ENCODE measurements at places on chromosomes 3 and 15. TPM values are rescaled to one million over a fixed set of nuclear protein-coding genes. Genes with fewer than 3 reads are reported as not detected.

DNA sequence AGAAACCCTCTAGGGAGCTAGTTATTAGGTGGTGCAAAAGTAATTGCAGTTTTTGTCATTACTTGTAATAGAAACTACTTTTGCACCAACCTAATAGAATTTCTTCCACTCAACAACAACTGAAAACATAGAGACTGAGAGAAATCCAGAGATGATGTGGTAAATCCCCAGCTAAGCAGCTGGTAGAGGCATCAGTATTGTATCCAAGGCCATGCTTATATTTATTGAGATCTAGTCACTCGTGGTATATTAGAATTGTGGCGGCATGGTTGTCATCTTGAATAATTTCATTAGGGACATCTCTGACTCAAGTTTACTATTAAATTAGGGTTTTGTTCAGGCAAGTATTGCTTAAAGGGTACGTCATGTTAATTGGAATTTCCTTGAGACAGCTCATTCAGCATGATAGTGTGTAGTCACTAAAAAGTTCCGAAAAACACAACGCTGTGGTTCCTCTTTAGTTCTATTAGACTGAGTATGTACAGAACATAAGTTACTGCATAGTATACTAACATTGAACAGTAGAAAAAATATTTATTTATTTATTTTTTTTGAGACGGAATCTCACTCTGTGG lies 35.3 kb downstream of the PAK2 start:
- DNase-seq, result no peak

DNA sequence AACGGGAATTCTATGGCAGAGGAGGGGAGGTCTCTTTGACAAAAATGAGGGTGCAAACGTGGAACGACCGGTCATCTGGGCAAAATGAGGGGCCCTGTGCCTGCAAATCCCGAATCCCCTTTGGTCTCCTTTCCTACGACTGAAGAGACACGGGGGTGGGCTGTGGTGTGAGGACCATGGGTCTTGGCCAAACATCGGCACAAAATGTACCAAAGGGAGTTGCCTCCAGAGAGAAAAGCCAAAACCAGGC lies 498 bp downstream of the ZNF280D start:
- DNase-seq, result no peak

GRCh38 chr3:157759311-157759710 lies 256.1 kb upstream of the VEPH1 start:
- no peak for DNase-seq

DNA sequence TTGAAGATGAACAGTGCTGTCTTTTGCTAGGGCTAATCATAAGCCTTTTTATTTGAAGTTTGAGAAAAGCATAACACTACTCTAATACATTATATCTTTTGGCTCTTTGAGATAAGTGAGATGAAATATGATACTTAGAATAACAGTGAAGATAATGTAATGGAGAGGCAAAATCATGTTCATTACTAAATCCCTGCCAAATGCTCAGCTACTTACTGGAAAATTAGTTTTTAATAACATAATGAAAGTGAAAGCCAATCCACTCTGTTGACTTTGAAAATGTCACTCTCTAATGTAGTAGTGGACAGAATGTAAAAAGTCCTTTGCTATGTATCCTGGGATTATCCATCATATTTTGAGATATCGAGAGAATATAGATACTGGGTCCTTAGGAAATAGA lies 35.9 kb upstream of the MYH15 start:
- DNase-seq, result no peak

- DNase-seq, result no peak
Measured at GRCh38 chr3:41126961-41127360, 72.3 kb upstream of the CTNNB1 start.

RASA2 gene
- total RNA-seq, result 14.5 TPM

PPP4R2 gene
- 59.8 TPM for total RNA-seq

XCR1 gene
- not detected for total RNA-seq

GRCh38 chr15:88015228-88015860 lies 241.2 kb downstream of the NTRK3 start:
- DNase-seq, result no peak

CKMT1A gene
- total RNA-seq, result 4.6 TPM

- no peak for DNase-seq
Measured at GRCh38 chr3:54850484-54851018, 77.3 kb downstream of the LRTM1 start.

SEMA6D gene
- 0.03 TPM for total RNA-seq

DNA sequence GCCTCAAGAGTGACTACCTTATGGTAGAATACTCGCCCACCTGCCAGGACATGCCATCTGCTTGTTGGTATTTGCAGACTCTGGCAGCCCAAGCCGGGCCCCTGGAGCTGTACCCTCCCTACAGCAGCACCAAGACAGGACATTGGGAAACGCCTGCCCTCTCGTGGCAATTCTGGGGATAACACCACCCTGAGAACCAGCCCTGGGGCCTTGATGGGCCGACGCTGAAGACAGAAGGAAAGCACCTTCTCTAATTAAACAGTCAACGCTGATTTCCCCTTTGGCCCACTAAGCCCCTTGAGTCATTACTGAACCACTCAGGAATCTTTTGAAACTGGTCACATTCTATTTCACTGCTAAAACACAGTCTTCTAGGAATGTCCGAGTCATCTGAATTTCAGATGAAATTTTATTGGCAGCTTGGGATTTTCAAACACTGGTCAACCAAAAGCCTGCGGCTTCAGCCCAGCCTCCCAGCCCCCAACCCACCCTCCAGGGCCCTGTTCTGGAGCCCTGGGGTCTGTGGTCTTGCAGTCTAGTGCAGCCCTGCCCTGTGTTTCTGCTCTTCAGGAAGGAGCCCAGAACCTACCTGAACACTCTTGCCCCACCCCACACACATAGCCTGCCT lies 91.3 kb downstream of the TMEM266 start:
- peak; percentile 57 for DNase-seq

PGBD4 gene
- 2.3 TPM for total RNA-seq

DPH6 gene
- total RNA-seq, result 24.0 TPM

RASL12 gene
- 0.67 TPM for total RNA-seq

MCF2L2 gene
- 1.0 TPM for total RNA-seq

LMAN1L gene
- not detected for total RNA-seq

DNA sequence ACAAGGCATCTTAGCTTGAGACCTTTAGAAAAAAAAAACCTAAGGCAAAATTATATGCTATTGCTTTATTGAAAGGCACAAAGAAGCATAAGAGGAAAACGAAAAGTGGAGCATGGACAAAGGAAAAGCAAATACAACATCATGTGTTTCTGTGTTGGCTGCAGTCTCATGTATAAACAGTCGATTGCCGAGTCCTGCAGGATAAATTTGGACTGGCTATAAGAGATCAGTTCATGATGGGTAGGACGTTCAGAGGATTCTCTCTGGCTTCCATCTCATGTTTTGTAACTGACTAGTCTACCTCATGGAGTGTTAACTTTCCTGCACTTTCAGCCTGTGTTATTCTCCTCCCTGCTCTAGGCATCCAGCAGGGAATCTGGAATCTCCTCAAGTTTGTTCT lies 21.9 kb upstream of the CCDC50 start:
- no peak for DNase-seq
